Activated T-cell treated with anti-CD3 and anti-CD28 coated beads for 48 hours (primary cell): ENCODE measurements at places on chromosomes 5 and 9.

- DNase-seq: no peak
Measured at GRCh38 chr5:145385276-145385675, 449.9 kb downstream of the PRELID2 start.

- no peak for DNase-seq
Measured at GRCh38 chr9:80952363-80952922, 736.9 kb downstream of the TLE1 start.

- no peak for DNase-seq
Measured at GRCh38 chr5:141657937-141658545, 6.8 kb upstream of the FCHSD1 start.

DNA sequence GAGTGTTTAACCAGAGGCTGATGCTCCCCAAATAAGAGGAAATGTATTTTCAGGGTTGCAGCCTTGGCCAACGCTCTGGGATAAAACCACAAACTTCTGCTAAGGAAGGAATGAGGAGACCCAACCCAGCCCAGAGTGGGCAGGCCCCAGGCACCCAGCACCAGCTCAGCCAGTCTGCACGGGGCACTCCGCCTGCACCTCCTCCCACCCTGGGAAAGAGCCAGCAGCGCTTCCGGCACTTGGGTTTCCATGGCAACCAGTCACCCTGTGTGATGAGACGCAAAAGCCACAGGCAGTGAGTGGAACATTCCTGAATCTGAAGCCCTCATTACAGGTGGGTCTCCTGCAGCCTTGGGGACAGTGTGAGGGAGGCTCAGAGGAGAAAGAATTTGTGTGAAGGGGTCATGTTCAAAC lies 85.2 kb upstream of the ZBTB43 start:
- peak; percentile 77 for DNase-seq

GRCh38 chr9:111051400-111051799 lies 13.1 kb upstream of the LPAR1 start:
- no peak for DNase-seq

DNA sequence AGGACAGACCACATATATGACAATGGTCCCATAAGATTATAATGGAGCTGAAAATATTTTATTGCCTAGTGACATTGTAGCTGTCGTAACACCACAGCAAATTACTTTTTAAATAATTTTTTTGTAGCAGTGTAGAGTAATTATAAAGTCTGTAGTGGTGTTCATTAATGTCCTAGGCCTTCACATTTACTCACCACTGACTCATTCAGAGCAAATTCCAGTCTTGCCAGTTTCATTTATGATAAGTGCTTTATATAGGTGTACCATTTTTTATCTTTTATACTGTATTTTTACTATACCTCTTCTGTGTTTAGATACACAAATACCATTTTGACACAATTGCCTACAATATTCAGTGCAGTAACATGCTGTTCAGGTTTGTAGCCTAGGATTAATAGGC lies 67.6 kb downstream of the TLE4 start:
- DNase-seq: no peak

- DNase-seq: no peak
Measured at GRCh38 chr5:132787076-132787475, 10.0 kb upstream of the SEPTIN8 start.
